GM23248 (cell line): ENCODE measurements at places on chromosomes 3 and 15. TPM values are rescaled to one million over a fixed set of nuclear protein-coding genes. Genes with fewer than 3 reads are reported as not detected.

DNA sequence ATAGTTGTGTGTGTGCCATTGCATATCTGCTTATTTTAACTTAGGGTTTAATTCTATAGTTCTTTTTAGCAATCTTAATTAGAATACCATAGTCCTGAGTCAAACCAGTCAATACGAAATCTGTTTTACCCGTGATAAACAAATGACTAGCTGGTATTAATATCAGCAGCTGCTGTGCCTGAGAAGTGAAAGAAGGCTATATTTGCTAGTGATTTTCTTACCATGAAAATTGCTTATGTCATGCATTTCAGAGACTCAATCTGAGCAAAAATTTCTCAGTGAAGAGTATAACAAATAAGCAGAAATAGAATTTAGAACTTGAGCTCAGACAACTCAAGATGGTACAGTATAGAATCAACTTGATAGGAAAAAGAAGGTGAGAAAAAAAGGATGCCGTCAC lies 820.4 kb downstream of the NAALADL2 start:
- H3K4me1 ChIP-seq: no peaks in the 10 kb centered on the region
- DNase-seq: no peak
- no peaks in the 10 kb centered on the region for H3K36me3 ChIP-seq
- H3K27me3 ChIP-seq: no peaks in the 10 kb centered on the region

DUOXA2 gene
- not detected in 2 replicates for total RNA-seq

DNA sequence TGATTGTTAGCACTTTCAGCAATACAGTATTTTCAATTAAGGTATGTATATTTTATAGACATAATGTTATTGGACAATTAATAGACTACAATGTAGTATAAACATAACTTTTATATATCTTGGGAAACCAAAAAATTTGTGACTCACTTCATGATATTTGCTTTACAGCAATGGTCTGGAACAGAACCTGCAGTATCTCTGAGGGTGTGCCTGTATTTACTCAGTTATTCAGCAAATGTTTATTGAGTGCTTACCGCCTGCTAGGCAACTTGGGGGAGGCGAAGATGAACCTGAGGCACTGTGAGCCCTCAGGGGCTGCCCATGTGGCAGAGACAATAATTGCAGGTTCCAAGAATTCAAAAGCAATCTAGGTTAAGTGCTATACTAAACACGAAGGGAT lies 144.8 kb downstream of the GABRB3 start:
- DNase-seq: no peak
- H3K36me3 ChIP-seq: no peaks in the 10 kb centered on the region
- H3K4me3 ChIP-seq: no peak overlapping the region
- no peaks in the 10 kb centered on the region for H3K27me3 ChIP-seq
- no peaks in the 10 kb centered on the region for H3K4me1 ChIP-seq
- H3K27ac ChIP-seq: no peak overlapping the region

DNA sequence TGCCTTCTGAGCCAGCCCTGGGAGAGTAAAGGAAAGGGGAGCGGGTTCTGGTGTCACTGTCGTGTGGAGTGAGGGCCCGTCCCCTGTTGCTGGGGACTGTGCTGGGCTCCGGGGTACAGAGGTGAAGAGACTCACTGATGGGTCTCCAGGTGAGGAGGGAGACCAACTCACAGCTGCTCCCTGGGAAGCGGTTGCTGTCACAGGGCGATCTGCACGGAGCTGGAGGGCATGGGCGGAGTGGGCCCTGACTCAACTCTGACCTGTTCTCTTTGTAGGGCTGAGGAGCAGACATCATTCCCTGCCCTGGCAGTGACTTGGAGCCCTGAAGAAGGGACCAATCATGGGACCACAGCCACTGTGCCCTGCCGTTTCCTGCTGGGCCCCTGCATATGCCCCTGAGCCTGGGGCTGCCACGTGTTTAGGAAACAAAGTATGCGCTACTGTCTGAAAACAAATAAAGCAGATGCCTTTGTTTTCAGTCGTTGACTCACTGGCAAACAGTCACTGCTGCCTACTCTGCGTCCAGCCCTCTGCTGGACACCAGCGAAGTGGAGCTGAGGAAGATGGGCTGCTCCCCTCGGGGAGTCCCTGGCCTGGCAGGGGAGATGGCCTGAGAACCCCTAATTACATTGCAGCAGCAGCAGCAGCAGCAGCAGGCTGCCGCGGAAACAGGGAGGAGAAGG lies 22.9 kb upstream of the PLXNA1 start:
- H3K4me3 ChIP-seq: no peak overlapping the region
- peak overlapping the region; percentile 58 for H3K27ac ChIP-seq
- peak; percentile 87 for DNase-seq
- peaks cover 20% of the 10 kb centered on the region for H3K4me1 ChIP-seq

DNA sequence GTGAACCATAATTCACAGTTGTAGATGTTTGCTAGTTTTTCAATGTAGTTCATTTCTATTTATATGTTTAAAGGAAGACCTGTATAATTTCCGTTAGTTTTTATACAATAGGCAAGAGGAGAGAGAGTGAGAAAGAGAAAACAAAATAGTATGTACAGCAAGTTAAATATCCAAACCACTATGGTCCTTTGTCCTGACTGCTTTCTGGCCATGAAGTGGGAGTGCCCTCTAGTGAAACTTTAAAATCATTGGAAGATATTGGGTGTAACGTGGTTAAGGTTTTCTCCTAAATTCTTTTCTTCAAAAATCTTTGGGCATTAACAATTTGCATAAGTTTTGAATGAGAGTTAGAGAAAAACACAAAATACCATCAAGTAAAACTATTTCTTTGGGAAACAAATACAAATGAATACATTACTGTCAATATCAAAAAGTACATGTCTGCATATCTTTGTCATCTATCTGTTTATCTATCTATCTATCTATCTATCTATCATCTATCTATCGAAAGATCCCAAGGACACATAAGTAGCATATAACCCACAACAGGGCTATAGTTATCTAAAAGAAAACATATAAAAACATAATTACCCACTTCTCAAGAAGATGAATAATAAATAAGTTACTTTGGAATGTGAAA lies 534.6 kb upstream of the ATP11B start:
- DNase-seq: peak; percentile 22
- H3K4me3 ChIP-seq: no peak overlapping the region
- no peak overlapping the region for H3K27ac ChIP-seq
- no peaks in the 10 kb centered on the region for H3K36me3 ChIP-seq
- H3K27me3 ChIP-seq: no peaks in the 10 kb centered on the region
